ENCODE measurements at places on chromosomes 2 and 18.
A peak's percentile ranks its signal among the peaks of the same experiment; 100 is the strongest.

- DNase-seq, result no peak
These were observed 369.7 kb downstream of the MTX2 start for GRCh38 chr2:176639016-176639343.

GRCh38 chr2:1593371-1594122 lies 150.8 kb downstream of the PXDN start:
- peak; percentile 48 for DNase-seq

- DNase-seq, result no peak
These were observed 26.1 kb downstream of the SLC14A1 start for GRCh38 chr18:45749918-45750689.

DNA sequence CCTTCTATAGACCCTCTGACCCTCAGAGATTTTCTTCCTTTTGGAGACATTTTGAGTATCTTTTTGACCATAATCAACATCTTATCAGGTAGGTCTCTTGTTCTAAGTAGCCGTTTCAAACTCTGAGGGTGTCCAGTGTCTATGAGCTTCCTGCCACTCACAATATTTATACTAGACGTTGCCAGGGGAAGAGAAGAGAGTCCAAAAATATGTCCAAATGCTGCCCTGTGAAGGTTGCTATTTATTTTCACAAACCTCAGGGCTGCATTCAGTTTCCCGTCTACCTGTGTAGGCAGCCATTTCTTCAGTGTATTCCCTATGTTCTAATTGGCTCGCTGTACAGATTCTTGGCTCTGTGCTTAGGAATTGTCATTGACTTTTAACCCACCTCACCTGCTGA lies 986 bp upstream of the DSG1 start:
- no peak for DNase-seq

- DNase-seq, result no peak
These were observed 148.7 kb downstream of the CABLES1 start for GRCh38 chr18:23283916-23284430.

DNA sequence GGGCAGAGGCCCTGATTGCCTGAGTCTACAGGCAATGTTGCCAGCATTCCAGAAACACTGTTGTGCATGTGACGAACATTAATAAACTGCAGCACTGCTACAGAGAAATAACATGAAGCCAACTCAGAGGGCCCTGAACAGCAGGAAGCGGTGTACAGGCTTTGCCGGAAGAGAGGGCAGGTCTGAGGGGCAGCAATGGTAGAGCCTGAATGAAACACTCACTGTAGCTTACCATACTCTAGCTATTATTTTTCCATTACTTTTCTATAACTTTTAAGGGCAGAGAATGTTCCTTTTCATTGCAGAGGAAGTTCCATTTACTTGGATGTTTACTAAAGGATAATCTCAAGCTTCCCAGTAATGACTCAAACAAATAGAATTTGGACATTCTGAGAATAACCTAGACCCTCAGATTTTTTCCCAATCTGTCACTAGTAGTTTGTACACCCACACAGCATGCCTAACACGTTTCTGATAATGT lies 150.4 kb downstream of the MTX2 start:
- DNase-seq, result no peak

- DNase-seq, result no peak
These were observed 66.5 kb downstream of the CAB39 start for GRCh38 chr2:230779126-230779525.

- DNase-seq, result no peak
These were observed 43.8 kb upstream of the SCN9A start for GRCh38 chr2:166419616-166419934.

DNA sequence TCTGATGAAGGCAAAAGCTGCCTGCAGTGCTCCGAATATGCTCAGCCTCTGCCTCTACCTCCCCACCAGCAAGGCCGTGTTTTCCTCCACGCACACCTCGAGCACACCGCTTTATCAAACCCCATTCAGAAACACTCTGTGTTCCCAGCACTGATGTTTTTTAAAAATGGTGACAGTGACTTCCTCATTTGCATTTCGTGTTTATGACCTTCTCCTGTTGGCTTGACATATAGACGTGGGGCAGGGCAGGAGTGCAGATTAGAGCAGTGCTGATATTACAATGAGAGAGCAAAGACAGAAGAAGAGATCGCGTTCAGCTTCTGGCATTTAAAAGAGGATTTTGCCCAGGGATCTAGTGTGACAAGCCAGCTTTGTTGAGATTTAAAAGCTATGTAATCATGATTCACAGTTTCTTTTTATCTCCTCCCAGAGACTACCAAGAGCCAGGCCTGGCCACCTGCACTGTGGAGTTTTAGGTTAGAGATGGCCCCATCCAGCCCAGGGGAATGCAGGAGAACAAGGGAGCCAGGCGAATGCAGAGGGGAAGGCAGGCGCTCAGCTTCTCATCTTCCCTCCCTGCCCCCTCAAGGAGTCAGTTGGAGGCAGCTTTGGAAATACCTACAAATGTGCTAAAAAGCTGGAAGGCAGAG lies 61.5 kb upstream of the NEDD4L start:
- DNase-seq, result no peak

GRCh38 chr18:80200171-80200931 lies 47.0 kb downstream of the PARD6G start:
- no peak for DNase-seq

DNA sequence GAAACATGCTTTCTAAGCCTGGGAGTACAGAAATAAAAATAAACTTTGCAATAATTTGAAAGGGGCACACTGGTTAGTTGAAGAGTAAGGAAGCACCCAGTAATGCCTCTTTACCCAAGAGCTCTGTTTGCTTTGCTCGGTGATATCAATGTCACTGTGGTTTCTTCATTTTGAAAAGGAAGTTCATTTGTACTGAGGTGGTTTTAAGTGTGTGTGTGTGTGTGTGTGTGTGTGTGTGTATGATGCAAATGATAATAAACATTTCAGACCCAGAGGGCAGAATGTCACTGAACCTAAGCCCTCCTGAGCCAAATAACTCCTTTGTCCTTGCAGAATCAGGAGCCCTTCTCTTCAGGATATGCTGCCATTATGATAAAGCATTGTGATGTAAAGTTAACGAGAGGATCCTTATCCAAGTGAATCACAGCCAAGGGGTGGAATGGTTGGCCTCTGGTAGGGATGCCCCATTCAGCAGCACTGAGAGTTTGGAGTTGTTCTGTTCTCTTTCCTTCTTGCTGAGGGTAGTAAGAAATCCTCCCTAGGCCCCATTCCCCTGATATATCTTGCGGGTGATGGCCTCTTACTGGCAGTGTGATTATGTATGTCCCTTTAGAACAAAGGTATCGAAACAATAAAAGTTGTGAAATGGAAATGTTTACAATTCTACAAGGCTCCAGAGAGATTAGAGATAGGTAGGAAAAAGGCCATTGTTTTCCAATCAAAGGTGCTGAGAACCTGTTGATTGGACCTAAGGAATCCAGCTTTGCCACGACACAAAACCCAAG lies 7.6 kb downstream of the ITGA6 start:
- no peak for DNase-seq

GRCh38 chr18:63293935-63294334 lies 25.6 kb downstream of the BCL2 start:
- peak; percentile 22 for DNase-seq

DNA sequence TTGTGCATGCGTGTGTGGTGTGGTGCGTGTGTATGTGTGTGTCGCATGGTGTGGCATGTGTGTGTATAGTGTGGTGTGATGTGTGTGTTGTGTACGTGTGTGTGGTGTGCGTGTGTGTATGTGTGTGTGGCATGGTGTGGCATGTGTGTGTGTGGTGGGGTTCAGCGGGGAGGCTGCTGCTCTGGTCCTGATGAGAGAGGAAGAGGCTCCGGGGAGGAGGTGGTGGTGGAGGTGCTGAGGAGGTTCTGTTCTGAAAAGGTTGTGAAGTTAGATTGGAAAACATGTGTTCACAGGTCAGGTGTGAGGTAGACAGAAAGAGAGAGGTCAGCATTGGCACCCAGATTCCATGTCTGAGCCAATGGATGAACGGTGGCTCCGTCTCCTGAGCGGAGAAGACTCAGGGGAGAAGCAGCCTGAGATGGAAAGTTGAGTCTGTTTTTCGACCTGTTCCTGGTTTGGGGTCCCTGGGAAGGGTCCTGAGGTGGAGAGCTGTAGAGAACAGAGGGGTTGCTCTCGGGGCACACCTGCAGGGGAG lies 67.2 kb upstream of the HDAC4 start:
- DNase-seq, result no peak

- DNase-seq, result no peak
These were observed 51.0 kb downstream of the PKDCC start for GRCh38 chr2:42098571-42099437.

DNA sequence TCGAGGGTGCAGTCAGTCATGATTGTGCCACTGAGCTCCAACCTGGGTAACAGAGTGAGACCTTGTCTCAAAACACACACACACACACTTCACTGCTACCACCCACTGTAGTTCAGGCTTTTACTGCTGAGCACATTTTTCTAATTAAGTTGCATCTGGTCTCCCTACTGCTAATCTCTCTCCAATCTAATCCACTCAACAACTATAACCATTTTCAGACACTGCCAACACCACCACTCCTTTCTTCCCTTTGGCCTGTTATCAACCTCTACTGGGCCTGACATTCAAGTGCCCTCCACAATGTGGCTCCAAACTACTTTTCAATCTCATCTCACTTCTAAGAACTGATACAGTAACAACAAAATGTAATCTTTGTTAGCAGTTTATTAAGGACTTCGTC lies 44.8 kb downstream of the RMP24 start:
- no peak for DNase-seq

- no peak for DNase-seq
These were observed 66.2 kb upstream of the SLC39A10 start for GRCh38 chr2:195590861-195591205.

DNA sequence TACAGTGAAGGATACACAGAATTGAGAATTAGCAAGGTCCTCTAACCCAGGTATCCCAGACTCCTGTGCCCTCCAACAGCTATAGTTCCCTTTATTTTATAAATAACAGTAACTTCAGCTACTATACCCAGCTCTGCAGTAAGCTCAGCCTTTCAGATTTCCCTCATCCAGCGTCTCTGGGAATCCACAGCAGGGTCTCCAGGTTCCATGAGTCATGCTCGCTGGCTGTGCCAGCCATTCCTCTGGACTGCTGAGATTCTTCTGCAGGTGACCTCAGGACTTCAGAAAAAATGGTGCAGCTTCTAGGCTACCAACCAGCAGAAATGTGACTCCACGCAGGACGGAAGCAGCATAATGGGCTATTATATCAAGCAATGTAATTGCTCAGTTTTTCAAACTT lies 419.3 kb downstream of the ZNF516 start:
- no peak for DNase-seq

DNA sequence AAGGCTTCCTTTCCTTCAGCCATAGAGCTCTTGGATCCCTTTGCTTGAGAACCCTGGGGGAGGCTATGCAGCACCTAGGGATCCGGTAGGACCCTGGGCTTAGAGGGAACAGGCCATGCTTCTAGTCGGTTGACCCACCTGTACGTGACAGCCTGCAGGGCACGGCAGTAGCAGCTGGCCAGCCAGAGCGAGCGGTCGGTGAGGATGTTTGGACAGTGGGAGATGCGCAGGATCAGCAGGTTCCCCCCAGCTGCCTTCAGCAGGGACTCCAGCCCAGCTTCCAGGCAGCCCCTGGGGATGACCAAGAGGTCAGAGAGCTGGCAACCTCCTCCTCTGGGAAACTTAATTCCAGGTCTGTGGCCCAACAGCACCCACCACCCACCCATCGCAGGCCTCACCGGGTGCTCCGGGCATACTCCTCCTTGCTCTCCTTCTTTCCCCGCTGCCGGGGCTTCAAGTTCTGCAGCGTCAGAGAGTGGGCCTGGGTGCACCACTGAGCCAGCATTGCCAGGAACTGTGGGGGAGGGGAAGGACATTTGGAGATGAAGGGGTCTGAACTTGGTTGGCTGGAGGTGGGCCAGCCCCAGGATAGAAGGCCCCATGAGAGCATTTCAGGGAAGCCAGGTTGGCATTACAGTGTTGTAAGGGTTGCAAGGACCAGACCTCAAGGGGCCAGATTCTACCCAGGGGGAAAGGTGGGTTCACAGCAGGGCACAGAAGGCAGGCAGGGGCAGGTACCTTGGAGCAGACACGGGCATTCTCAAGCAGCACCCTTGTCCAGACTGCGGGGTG lies 20.5 kb downstream of the FBXO41 start:
- no peak for DNase-seq

DNA sequence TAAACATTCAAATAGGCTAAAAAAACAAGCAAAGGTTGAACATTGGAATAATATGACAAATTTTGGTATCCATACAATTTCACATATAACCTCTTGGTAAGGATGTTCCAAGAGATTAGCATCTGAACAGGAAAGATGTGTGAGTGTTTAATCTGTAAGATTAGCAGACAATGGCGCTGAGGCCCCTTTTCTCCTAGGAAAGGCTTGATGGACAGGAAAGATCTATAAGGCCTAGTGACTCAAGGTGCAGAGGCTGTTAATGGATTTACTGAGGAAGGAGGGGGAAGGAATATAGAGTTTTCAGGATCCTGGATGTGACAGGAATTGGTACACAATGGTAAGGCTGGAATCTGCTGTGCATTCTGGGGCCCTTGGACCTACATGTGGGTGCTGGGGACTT lies 48.1 kb upstream of the SMAD2 start:
- DNase-seq, result no peak

GRCh38 chr2:26675651-26676255 lies 16.8 kb upstream of the KCNK3 start:
- no peak for DNase-seq

DNA sequence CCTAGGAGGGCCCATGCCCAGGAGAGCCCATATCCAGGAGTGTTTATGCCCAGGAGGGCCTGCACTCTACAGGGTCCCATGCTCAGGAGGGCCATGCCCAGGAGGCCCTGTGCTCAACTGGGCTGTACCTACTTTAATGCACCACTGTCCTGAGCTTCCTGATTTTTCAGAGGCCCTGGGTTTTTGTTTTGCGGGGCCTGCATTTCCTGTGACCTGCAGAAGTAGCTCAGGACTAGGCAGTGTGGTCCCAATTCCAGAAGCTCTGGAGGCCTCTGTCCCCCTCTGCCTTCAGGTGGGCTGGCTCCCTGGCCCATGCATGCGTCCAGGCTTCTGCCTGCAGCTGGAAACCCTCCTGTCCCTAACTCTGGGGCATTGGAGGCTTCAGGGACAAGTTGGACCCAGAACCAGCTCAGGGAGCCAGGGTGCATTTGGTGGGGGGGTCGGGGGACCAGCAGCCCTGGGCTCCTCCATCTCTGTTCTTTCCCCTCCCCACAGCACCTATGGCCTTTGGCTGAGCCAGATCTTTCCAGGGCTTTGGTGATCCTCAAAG lies 10.8 kb downstream of the GPR35 start:
- DNase-seq, result no peak

DNA sequence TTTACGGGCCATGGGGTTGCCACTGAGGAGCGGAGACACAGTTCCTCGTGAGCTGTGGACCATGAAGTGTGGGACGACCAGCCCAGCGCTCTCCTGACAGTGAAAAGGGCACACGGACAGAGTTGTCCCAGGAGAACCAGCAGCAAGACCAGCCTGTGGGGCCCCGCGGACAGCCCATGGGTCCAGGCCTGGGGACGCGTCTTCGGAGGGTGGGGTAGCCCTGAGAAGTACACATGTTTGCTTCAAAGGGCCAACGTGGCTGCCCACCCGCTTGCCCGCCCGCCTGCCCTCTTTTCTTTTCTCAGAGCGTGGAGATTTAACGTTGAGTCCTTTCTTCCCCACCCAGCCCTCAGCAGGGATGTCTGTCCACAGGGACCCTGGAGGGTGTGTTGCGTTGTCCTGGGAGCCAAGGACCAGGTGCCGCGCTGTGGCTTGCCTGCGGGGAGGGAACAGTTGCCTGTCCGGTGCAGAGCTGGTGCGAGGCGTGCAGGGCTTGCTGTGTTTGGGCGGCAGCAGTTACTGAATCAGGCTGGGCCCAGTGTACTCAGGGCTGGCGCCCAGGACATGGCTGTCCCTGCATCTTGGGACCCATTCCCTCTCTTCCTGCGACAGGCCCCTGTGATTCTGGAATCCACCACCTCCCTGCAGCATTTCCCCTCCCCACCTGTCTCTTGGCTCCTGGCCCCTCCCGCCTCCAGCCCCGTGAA lies 120.1 kb upstream of the HDAC4 start:
- DNase-seq, result no peak

All from DMS 273 treated with DMSO at 0.1 percent for 48 hours (cell line).